ENCODE measurements at places on chromosomes 3 and 15.

DNA sequence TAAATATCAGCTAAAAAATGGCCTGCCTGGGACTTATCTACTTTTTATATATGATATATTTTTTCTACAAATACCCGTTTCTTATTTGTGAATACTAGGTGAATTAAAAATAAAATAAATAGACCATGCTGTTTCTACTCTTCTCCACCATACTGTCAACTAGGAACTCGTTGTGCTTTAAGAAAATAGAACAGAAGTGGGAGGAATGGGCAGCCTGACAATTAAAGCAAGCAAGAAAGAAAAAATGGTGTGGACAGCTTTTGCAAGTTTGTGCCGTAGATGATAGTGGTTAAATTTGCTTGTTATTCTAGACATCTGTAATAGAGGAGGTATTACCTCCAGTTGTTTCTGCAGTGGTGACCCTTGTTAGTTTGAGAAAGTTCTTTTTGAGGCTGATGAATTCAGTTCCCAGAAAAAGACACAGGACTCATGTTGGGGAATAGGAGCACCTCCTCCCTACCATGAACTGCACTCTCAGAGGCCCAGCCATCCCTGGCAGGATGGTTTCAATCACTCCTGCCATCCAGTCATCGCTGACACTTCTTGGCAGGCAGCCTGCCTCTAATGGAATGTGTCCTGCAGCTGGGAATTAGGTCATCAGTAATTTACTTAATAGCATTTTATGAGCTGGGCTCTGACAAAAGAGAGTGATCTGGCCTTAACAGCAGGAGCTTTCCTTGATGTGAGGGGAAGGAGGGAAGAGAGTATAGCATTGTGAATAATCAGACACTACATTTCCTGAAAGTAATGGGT is 105.0 kb upstream of the GAP43 start:
- DNase-seq, result peak; percentile 55

DNA sequence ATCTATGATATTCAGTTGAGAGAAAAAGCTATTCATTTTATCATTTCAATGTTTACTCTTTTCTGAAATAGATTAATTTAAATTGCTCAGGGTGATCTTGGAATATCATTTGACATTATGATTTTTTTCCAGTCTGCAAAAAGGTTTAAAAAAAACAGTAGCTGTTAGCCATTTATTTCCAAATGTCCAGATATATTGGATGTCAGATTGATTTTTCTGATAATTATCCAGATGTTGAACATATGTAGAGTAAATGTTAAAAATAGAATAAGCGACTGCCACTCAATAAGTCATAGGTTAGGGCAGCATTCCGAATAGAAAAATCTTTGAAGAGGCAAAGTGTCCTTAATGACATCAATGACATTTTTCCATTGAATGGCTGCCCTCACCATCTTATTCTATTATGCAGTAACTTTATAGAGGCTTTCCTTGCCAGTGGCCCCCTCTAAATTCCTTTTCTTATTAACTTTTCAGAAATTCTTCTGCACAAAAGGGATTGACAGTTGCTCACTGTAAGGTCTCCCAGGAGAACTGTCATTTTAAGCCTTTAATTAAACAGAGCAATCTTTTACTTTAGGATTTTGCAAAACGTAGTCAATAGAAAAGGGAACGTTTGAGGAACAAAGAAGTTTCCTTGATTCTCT is 316.5 kb downstream of the GBE1 start:
- DNase-seq, result no peak

DNA sequence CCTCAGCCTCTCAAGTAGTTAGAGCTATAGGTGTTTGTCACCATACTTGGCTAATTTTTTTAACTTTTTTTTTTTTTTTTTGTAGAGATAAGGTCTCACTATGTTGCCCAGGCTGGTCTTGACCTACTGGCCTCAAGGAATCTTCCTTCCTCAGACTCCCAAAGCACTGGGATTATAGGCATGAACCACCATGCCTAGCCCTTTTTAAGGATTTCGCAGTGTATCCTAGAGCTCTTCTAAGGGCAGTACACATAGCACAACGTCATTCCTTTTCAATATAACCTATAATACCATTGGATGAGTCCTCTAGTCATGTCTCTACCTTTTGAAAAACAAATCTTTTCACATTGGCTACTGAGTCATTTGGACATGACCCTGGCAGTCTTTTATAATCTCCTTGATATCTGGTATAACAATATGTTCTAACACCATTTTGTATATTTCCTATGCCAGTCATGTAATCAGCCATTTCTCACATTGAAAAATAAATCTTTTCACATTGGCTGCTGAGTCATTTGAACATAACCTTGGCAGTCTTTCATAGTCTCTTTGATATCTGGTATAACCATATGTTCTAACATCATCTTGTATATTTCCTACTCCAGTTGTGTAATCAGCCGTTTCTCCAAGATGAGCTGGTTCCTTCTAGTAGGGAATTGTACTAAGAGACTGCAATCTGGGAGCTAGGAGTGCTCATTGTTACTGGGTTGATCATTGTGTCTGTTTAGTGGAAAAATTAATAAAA is 944.7 kb downstream of the MCTP2 start:
- DNase-seq, result no peak

- no peak for DNase-seq
These were observed 181.1 kb downstream of the ITPR1 start for GRCh38 chr3:4674216-4674615.

GRCh38 chr3:171383206-171384018 is 76.8 kb downstream of the TNIK start:
- DNase-seq, result no peak

- DNase-seq, result no peak
These were observed 92.9 kb upstream of the CADPS start for GRCh38 chr3:62968128-62968527.

DNA sequence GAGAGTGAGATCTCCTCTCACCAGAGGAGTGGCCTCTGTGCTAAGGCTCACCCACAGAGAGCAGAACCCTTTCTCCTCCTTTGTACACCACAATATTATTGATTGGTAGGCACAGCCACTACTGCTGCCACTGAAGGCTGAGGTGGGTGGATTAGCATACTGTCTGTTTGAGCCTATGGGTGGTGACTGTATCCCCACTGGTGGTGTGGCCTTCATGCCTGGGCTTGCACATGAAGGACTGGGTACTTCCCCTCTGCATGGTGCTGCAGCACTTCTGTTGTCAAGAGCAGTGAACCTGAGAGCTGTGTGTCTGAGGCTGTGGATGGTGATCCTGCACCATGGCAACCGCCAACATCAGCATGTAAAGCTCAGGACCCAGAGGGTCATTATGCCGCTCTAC is 35.7 kb upstream of the NECTIN3 start:
- DNase-seq, result no peak

- DNase-seq, result no peak
These were observed 9.3 kb upstream of the P3H2 start for GRCh38 chr3:190130037-190130436.

DNA sequence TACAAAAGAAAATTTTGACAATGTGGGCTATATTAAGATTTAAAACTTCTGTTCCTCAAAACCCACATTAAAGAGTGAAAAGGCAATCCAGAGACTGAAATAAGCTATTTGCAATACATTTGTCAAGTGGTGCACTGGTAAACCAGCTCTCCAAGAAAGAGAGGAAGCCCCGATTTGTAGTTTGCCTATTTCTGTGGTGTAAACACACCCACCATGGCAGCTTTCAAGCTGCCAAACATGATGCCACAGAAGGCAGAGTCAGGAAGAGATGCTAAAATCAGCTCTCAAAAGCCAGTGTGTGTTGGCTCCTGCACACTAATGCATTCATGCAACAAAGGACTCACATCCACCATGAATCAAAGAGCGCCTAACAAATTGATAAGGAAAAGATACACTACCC is 17.5 kb downstream of the RFTN1 start:
- DNase-seq, result no peak

DNA sequence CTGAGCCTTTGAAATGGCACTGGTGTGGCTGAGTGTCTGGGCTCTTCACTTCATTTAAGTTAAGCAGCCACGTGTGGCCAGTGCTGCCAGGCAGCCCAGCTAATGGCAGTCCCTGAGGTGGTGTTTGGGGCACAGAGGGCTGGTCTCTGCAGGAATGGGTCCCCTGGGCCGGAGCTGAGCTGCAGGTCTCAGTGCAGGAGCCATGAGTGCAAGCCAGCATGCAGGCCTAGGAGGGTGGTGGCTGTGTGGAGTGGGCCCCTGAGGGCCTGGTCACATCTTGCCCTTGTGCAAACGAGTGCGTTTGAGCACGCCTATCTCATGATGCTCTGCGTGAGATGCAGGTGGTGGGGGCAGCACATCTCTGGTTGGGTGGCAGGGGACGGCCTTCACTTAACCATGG is 48.9 kb downstream of the PLXNA1 start:
- no peak for DNase-seq

DNA sequence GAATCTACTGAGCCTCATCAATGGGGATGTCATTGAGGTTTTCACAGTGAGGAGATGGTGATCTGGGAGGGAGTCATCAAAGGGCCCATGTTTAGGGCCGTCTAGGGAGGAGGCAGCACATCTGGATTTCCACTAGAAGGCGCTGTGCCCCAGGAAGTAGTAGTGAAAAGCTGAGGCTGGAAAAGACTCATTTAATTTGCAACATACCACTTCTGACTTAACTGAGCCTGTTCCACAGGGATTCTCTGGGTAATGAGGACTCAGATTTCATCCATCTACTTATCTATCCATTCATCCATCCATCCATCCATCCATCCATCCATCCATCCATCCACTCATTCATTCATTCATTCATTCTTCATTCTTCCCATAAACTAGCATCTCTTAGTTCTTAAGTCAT is 17.4 kb upstream of the SHF start:
- DNase-seq, result no peak

DNA sequence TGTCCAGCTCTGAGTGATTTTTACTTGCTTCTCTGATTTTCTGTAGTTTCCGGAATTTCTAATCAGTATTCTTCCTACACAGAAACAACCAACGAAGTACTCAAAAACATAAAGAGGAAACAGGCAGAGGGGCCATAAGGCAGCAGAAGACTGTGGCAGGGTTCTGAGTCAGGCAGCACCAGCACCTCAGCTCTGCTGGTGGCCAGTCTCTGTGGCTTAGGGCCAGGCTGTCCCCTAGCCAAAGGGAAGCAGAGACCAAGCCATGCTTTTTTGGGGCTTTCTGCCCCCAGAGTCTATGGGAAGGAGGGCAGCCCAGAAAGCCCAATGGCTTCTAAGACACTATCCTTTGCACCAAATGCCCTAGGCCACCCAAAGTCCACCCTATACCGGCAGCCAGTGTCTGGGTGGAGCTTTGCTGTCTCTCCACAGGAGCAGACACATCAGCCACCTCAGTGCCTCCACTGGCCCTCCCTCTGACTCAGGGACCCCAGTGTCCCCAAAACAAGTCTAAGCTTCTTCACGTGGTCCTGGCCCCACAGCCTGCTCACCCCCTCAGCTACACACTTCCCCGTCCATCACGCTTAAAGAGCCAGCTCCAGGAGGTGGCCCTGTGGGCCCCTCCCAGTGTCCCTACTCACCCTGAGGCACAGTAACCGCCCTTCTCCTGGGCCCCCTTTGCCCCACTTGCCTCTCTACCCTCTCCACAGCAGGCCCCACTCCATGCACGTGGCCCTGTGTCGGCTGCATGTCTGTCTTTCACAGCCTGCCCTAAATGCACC is 46.2 kb downstream of the CCDC12 start:
- no peak for DNase-seq

DNA sequence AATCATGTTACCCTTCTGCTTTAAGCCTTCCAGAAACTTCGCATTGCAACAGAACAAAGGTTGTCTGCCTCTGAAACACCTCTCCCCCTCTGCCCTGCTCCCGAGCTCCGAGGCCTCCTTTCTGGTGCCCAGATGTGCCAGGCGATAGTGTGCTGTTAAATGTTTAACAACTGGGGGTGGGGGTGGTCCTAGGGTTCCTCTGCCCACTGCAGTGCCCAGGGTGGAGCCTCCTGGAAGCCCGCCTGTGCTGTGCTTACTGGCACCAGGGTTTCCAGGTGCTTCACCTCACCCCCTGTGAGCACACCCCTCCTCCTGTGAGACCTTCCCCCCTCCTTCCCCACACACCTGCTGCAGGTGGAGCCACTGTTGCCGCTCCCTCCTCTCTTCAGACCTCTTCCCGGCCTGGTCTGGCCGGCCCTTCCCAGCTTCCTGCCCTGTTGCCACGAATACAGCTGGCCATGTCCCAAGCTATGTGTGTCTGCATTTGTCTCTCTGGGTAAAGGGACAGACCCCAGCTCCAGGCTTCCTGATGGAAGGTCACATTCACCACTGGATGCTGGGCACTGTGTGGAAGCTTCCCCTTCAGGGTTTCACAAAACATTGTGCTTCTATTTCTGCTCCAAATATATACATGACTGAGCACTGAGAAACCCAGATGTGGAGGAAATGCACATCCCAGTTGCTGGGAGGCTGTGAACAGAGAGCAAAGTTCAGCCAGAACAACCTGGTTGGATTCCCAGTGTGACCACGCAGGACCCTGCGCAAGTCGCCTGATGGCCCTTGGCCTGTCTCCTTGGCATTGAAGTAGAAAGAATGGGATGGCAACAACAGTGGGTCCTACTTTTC is 37.2 kb downstream of the MGLL start:
- peak; percentile 73 for DNase-seq

DNA sequence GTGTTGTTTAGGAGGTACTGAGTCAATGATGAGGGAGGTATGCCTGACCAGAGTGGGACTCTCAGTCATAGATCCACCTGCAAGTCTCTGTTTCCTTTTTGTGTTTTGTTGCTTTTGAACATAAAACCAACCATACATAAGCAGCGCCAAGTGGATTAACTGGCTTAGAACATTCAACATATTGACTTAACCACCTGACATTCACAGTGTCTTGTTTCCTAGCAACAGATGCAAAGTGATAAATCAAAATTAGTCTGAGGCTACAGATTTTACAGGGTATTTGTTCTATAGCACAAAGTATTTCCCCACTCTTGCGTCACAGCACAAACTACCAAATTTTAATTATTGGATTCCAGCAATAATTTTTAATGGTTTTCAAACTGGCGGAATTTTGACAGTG is 283.8 kb downstream of the BBX start:
- no peak for DNase-seq

DNA sequence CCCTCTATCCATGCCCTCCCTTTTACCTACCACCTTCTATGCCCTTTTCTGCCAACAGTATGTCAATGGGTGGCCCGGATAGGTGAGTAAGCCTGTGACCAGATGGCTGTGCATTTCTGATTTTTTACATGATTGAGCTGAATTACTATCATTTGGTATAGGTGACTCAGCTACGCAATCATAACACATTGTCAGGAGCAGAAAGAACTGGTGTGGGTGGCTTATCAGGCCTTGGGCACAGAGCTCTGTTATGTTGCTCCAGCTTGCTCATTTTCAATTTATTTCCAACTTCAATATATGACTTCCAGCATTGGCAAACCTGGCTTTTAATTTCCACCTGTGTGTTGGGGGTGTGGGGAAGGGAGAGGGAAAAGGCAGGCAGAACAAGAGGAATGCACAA is 86.6 kb upstream of the AGBL1 start:
- no peak for DNase-seq

DNA sequence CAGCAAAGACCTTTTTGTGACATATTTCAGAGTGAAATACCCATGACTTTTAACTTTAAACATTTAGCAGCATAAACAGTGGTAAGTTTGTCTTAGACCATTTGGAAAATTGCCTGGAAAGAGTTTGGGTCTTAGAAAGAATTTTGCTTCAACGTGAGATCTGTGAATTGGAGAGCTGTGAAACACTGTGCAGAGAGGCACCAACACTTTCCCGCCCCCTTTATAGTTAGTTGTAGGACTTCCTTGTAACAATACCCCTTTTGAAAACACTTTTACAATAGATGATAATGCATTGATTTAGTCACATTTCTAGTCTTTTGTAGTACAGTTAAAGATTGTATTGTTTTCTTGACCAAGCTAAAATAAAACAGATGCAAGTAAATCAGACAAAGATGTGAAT is 43.5 kb upstream of the MBNL1 start:
- DNase-seq, result no peak

Data from muscle of back (tissue), 13 donors.